ENCODE measurements at places on chromosomes 12 and 14.
A peak's percentile ranks its signal among the peaks of the same experiment; 100 is the strongest.

DNA sequence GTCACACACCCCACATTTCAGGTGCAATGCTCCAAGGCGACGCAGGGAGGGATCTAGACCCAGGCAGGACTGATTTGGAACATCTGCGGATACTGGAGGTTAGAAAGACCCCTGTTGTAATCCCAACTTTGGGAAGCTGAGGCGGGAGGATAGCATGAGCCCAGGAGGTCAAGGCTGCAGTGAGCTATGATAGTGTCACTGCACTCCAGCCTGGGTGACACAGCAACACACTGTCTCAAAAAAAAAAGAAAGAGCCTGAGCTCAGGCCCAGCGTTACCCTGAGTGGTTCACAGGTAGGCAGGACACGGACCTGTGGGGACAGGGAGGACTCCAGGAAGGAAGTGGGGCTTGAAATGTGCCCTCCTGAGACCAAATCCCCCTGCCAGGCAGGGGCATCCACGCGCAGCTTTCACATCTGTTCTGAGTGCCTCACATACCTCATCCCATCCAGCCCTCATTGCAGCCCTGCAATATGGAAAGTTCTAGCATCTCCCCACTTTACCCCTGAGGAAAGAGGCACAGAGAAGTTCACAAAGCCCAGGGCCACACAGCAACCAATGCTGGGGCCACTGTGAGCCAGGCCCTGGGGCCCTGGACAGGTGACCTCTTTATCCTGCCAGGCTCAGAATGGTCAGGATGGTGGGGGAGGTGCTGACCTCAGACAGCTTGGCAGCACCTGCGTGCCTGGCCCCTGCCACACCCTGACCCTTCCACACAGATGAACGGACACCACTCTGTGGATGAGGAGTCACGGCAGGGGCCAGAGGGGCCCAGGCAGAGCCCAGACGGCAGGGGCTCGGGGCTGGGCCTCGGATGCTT is 34.1 kb downstream of the CCDC85C start:
- no peak for DNase-seq

GRCh38 chr12:45388545-45388944 is 172.7 kb downstream of the ANO6 start:
- no peak for DNase-seq

DNA sequence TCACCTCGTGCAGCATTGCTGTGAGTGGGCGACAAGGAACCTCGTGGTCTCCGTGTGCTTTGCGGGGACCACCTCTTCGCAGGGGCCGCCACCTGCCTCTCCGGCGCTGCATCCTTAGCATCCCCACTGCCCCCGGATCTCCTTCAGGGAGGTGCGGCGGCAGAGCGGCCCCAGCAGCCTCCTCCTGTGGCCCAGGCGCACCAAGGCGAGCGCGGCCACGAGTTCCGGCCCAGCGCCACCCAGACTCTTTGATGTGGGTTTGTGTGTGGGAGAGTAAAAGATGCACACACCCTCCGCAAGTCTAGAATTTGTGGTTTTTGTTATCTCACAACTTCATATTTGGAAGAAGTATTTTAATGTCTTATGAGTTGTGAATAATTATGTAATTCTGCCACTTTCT is 118.8 kb upstream of the DIO3 start:
- DNase-seq, result no peak

DNA sequence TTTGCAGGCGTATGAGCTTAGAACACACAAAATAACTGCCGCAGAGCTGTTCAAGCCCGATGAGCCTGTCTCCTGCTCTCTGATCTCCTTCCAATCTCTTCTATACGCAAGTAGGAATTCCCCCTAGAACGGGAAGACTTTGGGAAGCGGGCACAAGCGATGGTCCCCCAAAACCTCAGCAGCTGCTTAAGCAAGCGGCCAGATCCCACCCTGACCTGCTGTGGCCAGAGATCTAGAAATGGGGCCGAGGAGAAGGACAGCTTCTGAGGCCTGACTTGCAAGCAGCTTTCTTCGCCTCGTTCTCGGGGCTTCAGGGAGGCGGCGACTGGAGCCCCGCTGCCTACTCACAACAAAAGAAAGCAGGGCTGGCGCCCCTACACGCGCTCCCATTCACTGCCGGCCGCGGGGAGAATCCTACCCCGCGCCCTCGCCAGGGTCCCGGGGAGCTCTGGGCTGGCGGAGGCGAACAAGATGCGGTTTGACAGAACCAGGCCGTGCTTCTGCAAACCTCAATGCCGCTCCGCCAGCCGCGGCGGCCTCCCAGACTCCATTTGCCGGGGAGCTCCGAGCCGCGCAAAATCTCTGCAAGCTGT is 922 bp downstream of the TBX5 start:
- no peak for DNase-seq

DNA sequence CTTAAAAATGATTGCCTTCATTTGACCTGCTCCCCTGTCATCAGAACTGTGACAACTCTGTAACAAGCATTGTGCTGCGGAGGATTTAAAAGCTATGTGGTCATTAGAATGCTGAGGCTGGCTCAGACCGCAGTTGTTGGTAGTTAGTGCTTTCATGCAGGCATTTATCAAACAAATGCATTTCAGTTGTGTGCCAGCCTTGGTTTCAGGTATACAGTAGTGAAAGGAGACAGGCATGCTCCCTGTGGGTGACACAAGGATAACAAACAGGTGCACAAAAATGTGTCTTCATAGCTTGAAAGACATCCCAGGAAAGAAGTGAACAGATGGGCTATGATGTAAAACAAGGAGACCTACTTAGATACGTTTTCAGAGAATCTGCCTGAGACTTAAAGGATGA is 60.6 kb downstream of the MARK3 start:
- no peak for DNase-seq

GRCh38 chr14:80164991-80165721 is 46.1 kb downstream of the DIO2 start:
- DNase-seq, result no peak

DNA sequence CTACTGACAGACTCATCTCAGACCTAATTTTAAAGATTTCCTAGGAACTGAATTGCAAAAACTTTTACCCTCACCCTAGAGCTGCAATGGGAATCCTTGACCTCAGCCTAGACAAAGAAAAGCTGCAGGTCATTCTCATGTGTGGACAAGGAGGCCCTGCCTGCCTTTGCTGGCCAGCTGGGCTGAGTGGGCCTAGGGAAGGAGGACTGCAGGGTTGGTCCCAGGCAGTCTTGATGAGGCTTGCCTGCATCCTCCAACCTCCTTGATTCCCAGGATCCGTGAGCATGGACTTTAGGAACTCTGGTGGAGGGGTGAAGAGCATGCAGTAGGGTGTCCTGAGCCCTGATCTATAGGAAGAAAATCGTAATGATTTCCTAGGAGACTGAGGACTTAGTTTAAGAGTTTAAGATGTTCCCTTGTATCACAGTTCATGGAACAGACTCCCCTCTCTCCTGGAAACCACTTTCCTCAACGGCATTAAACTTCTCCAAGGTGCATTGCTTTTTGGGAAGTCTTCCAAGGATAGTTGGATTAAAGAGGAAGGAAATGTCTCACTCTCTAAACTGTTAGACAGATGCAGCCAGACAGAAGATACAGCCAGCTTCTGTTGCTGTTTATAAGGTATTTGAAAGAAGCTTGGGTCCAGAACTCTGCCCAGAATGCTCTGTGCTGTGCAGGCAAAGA is 55.4 kb upstream of the DDX11 start:
- DNase-seq, result no peak

DNA sequence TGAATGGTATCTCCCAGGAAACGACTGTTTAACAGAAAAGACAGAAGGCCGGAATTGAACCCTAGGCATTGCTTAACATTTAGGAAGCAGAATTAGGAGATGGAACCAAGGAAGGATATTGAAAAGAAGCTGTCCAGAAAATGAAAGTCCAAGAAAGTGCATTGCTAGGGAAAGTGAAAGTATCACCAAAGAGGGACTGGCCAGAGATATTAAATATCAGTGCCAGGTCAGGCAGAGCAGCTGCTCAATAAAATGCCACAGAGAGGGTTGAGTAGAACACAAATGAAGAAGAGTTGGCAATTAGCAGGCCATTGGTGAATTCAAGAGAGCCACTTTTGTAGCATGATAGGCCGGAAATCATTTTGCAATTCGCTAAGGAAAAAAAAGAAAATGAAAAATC is 101.6 kb downstream of the CFAP54 start:
- no peak for DNase-seq

DNA sequence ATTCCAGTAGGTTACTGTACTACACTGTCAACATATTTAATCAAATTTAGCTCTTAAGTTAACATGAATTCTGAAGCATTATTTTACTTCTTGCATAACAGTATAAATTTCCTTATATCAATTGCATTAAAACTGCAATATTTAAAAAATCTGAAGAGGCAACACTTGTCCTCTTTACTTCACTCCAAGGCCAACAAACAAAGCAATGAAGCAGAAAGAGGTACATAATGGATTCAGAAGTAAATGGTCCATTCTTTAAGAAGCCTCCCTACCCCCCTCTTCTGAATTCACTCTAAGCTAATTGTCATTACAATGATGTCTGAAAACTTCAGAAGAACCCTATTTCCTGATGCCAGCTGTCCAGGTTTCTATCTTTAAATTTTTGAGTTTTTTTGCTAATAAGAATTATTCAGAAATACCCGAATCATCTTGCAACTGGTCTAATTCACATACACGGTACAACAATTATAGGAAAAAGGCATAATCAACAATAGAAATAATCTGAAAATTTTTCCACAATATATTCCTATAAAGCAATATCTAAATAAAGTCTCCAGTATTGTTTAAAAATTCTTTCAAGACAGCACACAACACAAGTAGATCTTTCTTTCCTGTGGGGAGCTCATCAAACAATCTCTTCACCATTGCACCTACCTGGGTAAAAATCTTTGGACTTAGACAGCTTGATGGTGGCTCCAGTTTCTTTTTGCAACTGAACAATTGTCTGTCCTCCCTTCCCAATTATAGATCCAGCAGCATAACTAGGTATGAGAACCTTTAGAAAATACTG is 2.9 kb downstream of the NOVA1 start:
- no peak for DNase-seq

GRCh38 chr12:10111451-10111850 is 12.7 kb upstream of the CLEC1A start:
- DNase-seq, result no peak

- DNase-seq, result no peak
Measured at GRCh38 chr14:64062381-64063115, 209.7 kb downstream of the SYNE2 start.

GRCh38 chr12:85600841-85601240 is 235.4 kb downstream of the RASSF9 start:
- DNase-seq, result no peak

DNA sequence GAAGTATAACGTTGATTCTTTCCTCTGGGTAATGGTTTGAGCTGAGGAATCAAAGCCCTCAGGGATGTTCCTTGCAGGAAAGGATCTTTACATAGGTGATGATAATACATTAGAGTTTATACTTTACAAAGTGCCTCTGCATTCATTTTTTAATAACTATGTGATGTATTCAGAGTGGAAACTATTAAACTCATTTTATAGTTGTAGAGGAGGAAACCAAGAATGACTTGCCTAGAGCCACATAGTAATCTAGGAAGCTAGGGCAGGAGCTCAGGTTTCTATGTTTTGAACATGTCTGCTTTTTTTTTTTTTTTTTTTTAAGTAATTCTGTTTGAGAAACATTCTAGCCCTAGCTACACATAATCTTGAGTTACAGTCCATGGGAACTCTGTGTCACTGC is 117.3 kb downstream of the TXNDC16 start:
- no peak for DNase-seq

- DNase-seq, result no peak
Measured at GRCh38 chr12:3389986-3390385, 101.0 kb upstream of the PRMT8 start.

DNA sequence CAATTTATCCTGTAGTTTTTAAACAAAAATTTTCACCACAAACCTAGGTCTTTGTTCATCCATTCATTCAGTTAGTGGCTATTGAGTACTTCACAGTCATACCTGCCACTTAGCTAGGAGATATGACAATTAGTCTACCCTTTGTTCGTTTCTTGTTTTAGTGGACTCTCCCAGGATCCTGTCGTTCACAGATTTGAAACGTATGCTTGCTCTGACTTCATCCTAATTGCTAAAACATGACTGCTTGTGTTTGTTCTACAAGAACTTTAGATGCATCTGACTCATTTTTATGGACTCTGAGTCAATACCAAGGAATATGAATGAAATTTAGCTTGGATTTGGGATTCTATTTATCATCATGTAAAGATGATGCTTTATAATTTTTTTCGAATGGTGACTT is 69.5 kb downstream of the TBC1D30 start:
- DNase-seq, result peak; percentile 20

All from Panc1 (cell line).